ENCODE measurements at places on chromosomes 1 and 21. TPM values are rescaled to one million over a fixed set of nuclear protein-coding genes. Genes with fewer than 3 reads are reported as not detected.

Gene ZSCAN20
- 7.1 TPM for total RNA-seq

Gene MOB3C
- 3.1 TPM for total RNA-seq

Gene ZNF670
- total RNA-seq: 5.6 TPM

Gene TEKT2
- 0.48 TPM for total RNA-seq

Gene BTBD19
- total RNA-seq: 3.8 TPM

Gene NEK7
- 30.0 TPM for total RNA-seq

Gene AGBL4
- not detected for total RNA-seq

Gene PDC
- not detected for total RNA-seq
